ENCODE measurements at places on chromosomes 1 and 21. TPM values are rescaled to one million over a fixed set of nuclear protein-coding genes. Genes with fewer than 3 reads are reported as not detected.

Gene AMY1A
- not detected for total RNA-seq

Gene RGSL1
- not detected for total RNA-seq

Gene SPATA45
- not detected for total RNA-seq

Gene VASH2
- not detected for total RNA-seq

Gene RGS16
- total RNA-seq = 3.9 TPM

Gene RXFP4
- total RNA-seq = 0.06 TPM

Gene TCHH
- 0.06 TPM for total RNA-seq

Gene HP1BP3
- total RNA-seq = 157 TPM

Gene FMN2
- total RNA-seq = 0.49 TPM

Gene CLK2
- total RNA-seq = 45.7 TPM

Gene TMCC2
- total RNA-seq = 4.3 TPM

Gene OR2L13
- total RNA-seq = not detected

Gene RHOU
- 0.97 TPM for total RNA-seq

Gene SEC16B
- 1.8 TPM for total RNA-seq

Gene RNU1-2
- total RNA-seq = 6,751 TPM

Gene CADM3
- 0.06 TPM for total RNA-seq

Gene GNL2
- 42.1 TPM for total RNA-seq

Gene CORT
- total RNA-seq = 1.5 TPM

Gene GBP1
- total RNA-seq = 40.2 TPM

Gene RAB3B
- total RNA-seq = 0.32 TPM

Gene GJC2
- 4.9 TPM for total RNA-seq

Gene MCL1
- 253 TPM for total RNA-seq

Gene TMEM125
- not detected for total RNA-seq

Gene GJB3
- total RNA-seq = not detected

Gene NTRK1
- total RNA-seq = not detected

Gene NIPAL3
- total RNA-seq = 10.4 TPM

Gene COL16A1
- total RNA-seq = 1.0 TPM
